ENCODE measurements at places on chromosomes 6 and 20.
A peak's percentile ranks its signal among the peaks of the same experiment; 100 is the strongest.

DNA sequence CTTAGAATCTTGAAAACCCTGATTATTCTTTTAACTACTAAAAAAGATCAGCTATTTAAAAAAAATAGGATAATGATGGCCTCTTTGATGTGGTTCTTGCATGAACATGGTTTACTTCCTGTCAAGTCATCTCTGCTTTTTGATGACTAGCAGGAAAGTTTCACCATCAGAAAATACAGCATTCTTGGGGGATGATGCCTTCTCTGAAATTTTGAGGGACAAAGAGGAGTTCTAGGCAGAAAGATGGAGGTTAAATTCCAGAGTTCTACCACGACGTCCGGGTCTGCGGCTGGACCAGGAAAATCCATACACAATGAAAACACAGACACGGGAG, 130.4 kb downstream of the OLIG3 start:
- DNase-seq, result no peak

DNA sequence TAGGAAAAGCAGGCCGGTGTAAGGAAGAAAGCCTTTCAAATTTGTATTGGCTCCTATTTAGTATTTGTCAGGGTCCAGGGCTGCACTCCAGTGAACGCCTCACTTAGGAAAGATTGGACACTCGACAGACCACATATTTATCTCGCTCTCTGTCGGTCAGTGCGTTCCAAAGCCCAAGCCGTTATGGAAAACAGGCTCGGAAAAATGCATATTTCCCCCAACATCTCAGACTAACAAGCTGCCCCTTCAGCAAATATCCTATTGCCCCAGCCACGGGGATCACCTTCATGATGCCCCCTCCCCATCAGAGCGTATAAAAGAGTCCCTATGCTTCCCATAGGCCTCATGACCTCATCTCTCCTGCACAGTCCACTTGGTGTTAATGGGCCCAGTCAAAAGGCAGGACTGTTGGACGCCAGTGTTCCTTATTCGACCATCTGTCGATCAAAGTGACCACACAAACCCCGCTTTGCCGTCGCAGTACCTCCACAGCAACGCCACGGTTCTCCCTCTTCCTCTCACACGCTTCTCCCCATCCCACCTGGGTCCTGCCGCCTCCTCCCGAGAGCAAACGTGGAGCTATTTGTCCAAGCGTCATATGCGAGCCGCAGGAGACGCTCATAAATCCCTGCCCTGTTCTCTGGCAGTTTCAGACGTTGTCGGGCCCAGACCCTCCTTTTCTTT, 63.3 kb downstream of the NPEPL1 start:
- DNase-seq, result no peak

DNA sequence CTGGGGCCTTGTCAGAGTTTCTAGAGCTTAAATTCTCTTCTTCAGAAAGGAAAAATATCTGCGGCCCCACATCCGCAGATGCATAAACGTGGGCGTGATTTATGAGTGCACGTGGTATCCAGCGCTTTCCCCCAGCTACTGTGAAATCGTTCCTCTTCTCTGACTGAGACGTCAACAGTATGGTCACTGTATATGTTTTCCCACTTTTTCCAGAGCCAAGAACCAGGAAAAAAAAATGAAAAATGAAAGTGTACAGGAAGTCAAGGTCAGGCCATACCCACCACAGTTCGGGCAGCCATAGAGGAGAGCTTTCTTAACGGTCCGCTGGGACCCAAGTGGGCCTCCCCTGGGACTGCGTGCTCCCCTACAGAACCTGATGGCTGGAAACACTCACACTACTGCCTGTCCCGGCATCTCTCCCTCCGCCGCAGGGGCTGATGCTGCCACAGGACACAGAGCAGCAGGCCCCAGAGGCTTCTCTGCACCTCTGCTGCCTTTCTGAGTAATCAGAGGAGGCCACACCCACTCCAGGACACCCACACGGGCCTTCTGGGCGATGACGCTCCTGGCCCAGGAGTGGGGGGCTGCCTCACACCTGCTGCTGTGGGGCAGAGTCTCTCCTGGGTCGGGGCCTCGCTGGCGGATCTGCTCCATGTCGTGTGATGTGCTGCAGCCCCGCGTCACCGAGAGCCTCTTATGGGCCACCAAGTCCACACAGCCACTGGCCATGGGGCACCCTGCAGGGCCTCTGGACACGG, 16.4 kb upstream of the STX16 start:
- no peak for DNase-seq

GRCh38 chr20:58481481-58482021, 33.6 kb downstream of the APCDD1L start:
- DNase-seq, result peak; percentile 95

DNA sequence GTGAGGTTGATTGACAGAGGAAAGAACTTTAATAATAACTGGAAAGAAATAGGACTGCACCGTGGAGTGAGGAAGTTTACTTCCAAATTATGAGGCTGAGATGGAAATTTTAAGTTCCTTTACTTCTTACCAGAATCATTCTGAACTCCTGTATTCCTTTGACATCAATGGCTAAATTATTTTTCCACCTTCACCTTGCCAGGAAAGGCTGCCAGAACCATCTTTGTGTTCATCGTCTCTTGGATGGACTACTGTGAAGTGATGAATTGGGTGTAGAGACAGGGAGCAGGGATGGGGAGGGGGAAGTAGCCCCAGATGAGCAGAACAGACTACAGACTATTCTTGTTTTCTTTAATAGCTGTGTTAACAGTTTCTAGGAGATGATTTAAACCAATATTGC, 102.1 kb upstream of the CEP162 start:
- DNase-seq, result no peak

- no peak for DNase-seq
Observed at GRCh38 chr6:11798096-11798495, 19.5 kb upstream of the ADTRP start.

DNA sequence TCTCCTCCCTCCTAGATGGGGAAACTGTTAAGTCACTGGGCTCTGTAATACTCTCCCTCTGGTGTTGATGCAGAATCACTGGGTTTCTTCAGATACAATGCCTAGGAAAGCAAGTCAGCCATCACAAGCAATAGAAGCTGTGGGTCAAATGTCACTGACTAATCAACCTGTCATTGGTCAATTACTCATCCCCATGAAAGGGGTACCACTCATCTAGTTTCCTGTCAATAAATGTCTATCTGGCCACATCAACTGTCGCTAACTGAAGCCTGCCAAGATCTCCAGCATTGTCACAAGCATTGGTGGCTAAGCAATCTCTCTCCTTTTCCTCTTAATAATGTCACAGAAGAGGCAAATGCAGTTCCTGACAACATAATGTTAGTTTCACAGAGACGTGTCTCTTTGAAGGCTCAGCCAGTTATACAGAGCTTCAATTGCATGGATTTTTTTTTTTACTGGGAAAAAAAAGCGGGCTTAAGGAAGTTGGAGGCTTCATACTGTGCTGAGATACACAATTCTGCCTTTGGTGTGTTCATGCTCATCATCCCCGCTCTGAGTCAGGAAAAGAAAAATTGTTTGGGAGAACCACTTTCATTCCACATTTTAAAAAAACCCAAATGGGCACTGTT, 355.9 kb downstream of the BTBD9 start:
- no peak for DNase-seq

DNA sequence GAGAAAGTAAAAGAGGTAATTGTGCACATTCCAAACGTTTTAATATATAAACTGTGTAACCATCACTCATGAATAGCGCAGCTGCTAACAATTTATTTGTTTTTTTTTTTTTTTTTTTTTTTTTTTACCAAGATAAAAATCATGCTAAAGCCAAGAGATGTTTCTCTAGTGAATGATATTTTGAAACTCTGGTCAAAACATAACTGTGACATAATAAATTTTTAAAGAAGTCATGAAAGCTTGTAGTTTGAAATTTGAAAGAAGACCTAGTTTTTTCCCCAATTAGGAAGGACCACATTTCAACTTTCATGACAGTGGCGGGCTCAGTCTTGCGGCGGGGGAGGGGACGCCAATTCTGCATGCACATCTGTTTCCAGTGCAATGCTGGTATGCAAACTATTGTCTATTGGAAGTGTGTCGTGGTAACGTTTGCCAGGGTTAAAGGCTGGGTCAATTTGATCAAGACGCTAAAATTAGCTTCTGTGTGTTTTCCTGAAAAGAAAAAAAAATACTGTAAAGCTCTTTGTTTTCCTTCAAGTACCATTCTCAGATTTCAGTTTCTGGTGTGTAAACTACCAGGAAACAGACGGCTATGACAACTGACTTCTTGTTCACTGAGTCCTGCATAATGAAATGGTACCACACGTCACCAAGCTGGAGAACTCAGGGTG, 211.9 kb downstream of the FOXC1 start:
- no peak for DNase-seq

DNA sequence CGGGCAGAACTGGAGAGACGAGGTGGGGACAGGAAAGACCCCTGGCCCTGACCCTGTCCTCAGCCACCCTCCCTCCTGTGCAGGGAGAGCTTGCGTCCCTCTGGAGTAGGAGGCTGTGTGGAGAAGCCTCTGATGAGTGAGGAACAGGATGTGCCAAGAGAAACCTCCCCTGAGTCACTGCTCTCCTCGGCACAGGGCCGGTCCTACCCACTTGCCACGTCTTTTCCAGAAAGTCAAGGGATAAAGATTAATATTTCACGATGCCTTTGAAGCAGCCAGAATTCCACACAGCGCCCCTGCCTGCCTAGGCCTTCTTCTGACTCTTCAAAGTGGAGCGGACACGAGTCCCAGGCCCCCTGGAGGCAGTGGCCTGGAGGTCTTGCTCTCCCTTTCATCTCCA, 34.9 kb upstream of the THBS2 start:
- no peak for DNase-seq

DNA sequence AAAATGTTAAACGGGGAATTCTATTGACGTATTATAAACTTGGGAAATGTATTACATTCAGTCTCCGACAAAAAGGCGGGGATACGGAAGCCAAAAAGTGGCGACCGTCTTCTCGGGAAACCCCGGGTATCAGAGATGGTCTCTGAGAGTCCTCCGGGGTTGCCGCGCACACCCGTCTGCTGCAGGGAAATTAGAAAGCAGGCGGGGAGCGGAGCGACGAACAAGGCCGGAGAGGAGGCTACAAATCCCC, 1.5 kb downstream of the SALL4 start:
- no peak for DNase-seq

GRCh38 chr6:157768304-157768703, 54.7 kb upstream of the SNX9 start:
- no peak for DNase-seq

DNA sequence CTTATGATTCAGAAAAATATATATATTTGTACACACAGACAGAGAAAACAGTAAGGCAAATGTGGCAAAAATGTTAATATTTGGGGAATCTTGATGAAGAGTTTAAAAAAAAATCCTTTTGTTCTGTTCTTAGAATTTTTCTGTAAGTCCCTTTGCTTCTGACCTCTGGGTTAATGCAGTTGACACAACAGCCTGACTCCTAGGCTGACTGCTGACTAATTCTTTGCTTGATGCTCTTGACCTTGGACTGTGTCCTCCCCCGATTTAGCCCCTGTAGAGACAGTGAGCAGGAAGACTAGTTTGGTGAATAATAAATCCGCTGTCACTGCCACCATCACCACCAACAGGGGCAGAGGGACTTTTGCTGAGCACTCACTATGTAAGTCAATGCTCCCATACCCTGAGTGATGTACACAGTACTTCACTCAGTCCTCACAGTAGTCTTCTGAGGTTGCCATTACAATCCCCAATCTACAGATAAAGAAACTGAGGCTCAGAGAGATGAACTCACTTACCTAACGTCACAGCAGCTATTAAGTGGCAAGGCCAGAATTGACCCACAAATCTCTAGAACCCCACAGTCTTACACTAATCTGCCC, 71.7 kb downstream of the SNX5 start:
- no peak for DNase-seq

- DNase-seq, result no peak
Observed at GRCh38 chr6:99530627-99531026, 15.4 kb upstream of the USP45 start.

- DNase-seq, result peak; percentile 75
Observed at GRCh38 chr6:42010185-42010891, 40.0 kb upstream of the TAF8 start.

- peak; percentile 69 for DNase-seq
Observed at GRCh38 chr6:31493875-31494694, 3.9 kb upstream of the MICB start.

- DNase-seq, result no peak
Observed at GRCh38 chr6:2911171-2911570, 8.1 kb upstream of the SERPINB9 start.

- DNase-seq, result peak; percentile 25
Observed at GRCh38 chr6:39426073-39426456, 103.6 kb upstream of the KCNK16 start.

- no peak for DNase-seq
Observed at GRCh38 chr6:111713236-111713635, 107.6 kb upstream of the TRAF3IP2 start.

GRCh38 chr6:34068462-34069044, 77.3 kb downstream of the GRM4 start:
- DNase-seq, result no peak
